ENCODE measurements at places on chromosomes 6 and 20.
A peak's percentile ranks its signal among the peaks of the same experiment; 100 is the strongest.

GRCh38 chr6:153858529-153858928, 180.5 kb upstream of the OPRM1 start:
- DNase-seq: no peak

GRCh38 chr20:51470499-51470820, 72.1 kb downstream of the NFATC2 start:
- no peak for DNase-seq

DNA sequence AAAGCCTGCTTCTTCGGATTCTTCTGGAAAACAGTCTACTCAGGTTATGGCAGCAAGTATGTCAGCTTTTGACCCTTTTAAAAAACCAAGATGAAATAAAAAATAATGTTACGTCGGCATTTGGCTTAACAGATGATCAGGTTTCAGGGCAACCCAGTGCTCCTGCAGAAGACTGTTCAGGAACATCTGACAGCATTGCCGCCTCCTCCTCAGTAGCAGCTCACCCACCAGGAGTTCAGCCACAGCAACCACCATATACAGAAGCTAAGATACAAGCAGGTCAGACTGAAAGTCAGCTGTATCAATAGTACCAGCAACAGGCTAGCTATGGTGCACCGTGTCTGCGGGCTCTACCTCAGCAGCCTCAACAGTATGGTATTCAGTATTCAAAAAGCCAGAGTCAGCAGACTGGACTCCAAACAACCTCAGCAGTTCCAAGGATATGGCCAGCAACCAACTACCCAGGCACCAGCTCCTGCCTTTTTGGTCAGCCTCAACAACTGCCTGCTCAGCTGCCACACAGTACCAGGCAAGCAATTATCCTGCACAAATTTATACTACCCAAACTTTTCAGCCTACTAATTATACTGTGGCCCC, 51.9 kb downstream of the BTBD9 start:
- DNase-seq: no peak

DNA sequence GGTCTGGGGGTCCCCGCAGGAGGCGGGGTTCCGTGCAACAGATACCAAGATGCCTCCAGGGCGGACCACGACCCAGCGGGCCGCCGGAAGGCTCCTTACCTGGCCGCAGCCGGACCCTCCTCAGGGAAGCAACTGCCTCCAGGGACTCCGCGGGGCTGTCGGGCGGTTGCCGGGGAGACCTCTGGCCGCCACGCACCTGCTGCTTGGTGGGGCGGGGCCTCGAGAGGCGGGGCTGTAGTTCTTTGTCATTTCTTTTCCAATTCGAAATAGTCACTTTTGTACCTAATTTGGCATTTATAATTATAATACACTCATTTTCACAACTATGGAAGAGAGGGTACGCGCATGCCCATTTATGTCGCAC, 647 bp downstream of the AK9 start:
- DNase-seq: peak; percentile 63

- DNase-seq: no peak
Observed at GRCh38 chr20:12289465-12289864, 371.8 kb downstream of the BTBD3 start.

DNA sequence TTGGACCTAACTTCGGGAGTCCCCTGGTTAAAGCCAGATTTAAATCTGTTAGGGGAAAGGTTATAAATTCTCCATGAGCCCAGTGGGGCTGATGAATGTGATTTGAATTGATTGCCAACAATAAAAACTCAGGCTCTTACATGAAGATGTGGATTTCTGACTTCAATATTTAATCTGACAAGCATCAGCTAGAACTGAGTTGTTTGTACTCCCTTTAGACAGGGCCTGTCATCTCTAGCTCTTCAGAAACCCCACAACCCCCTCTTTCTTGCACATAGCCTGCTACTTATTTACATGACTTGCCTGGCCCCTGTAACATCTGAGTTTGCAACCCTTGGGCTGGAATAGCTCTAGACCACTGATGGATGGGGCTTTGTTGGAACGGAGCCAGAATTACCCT, 191.6 kb upstream of the PLCB4 start:
- DNase-seq: no peak

GRCh38 chr6:894274-894673, 201.3 kb upstream of the EXOC2 start:
- DNase-seq: peak; percentile 7

GRCh38 chr6:3356824-3357420, 98.2 kb downstream of the PSMG4 start:
- no peak for DNase-seq

GRCh38 chr6:83062225-83062624, 3.4 kb downstream of the UBE3D start:
- no peak for DNase-seq

- DNase-seq: no peak
Observed at GRCh38 chr20:52446421-52447224, 255.0 kb upstream of the ZFP64 start.

DNA sequence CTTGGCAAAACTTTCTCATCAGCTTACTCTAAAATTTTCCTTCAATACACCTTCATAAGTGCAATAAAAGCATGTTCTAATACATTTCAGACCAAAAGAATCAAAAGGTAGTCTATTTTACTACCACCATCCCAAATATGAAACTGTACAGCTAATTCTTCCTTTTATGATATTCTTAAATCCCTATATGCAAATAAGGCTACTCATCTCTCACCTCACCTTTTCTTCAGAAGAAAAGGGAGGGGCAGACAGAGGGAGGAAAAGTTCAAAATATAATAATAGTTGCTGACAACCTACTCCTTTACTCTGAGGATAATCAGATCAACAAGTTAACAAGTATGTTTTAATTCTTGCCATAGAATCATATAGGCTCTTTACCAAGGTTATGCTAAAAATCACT, 7.4 kb downstream of the C6orf120 start:
- no peak for DNase-seq
